T-cell (primary cell): ENCODE measurements at places on chromosomes 4 and X.
A peak's percentile ranks its signal among the peaks of the same experiment; 100 is the strongest.

- peaks cover 2% of the 10 kb centered on the region for H3K4me1 ChIP-seq
- H3K36me3 ChIP-seq = no peaks in the 10 kb centered on the region
- no peak overlapping the region for H3K27ac ChIP-seq
- H3K4me3 ChIP-seq = no peak overlapping the region
- no peaks in the 10 kb centered on the region for H3K27me3 ChIP-seq
Observed at GRCh38 chr4:65021149-65021548, 611.9 kb upstream of the TECRL start.

GRCh38 chr4:150009533-150009932 is 68.7 kb upstream of the DCLK2 start:
- no peaks in the 10 kb centered on the region for H3K27me3 ChIP-seq
- H3K27ac ChIP-seq = no peak overlapping the region
- H3K4me1 ChIP-seq = no peaks in the 10 kb centered on the region
- no peaks in the 10 kb centered on the region for H3K36me3 ChIP-seq
- H3K4me3 ChIP-seq = no peak overlapping the region
- DNase-seq = no peak

GRCh38 chrX:151384807-151385206 is 12.2 kb upstream of the VMA21 start:
- DNase-seq = no peak
- H3K36me3 ChIP-seq = no peaks in the 10 kb centered on the region
- no peak overlapping the region for H3K27ac ChIP-seq
- H3K4me1 ChIP-seq = no peaks in the 10 kb centered on the region

DNA sequence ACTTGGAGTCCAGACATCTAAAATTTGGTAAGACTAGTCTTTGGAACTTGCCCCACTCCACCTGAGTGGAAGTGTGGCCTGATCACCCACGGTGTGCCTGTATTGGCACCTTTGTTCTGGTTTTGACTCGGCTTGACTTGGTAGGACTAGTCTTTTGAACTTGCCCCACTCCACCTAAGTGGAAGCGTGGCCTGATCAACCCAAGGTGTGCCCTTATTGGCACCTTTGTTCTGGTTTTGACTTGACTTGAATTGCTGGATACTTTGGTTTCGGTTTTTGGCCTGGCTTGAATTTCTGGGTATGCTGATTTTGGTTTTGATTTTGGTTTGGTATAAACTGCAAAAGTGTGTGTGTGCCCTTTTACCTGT is 44.7 kb upstream of the UGT2B7 start:
- H3K4me3 ChIP-seq = no peak overlapping the region
- no peak overlapping the region for H3K27ac ChIP-seq
- H3K36me3 ChIP-seq = no peaks in the 10 kb centered on the region
- H3K27me3 ChIP-seq = no peaks in the 10 kb centered on the region
- DNase-seq = no peak

DNA sequence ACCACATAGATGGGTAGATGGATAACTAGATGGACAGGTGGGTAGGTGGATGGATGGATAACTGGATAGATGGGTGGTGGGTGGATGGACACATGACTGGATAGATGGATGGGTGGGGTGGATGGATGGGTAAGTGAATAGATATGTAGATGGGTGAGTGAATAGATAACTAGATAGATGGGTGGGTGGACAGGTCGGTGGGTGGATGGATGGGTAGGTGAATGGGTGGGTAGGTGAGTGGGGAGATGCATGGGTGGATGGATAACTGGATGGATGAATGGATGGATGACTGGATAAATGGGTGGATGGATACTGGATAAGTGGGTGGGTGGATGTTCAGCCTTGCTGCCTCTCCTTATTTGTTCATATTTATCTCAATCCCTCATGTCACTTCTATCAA is 52.1 kb upstream of the MTNR1A start:
- H3K4me3 ChIP-seq = no peak overlapping the region
- DNase-seq = no peak
- H3K4me1 ChIP-seq = no peaks in the 10 kb centered on the region
- no peaks in the 10 kb centered on the region for H3K36me3 ChIP-seq
- H3K27me3 ChIP-seq = no peaks in the 10 kb centered on the region
- no peak overlapping the region for H3K27ac ChIP-seq

DNA sequence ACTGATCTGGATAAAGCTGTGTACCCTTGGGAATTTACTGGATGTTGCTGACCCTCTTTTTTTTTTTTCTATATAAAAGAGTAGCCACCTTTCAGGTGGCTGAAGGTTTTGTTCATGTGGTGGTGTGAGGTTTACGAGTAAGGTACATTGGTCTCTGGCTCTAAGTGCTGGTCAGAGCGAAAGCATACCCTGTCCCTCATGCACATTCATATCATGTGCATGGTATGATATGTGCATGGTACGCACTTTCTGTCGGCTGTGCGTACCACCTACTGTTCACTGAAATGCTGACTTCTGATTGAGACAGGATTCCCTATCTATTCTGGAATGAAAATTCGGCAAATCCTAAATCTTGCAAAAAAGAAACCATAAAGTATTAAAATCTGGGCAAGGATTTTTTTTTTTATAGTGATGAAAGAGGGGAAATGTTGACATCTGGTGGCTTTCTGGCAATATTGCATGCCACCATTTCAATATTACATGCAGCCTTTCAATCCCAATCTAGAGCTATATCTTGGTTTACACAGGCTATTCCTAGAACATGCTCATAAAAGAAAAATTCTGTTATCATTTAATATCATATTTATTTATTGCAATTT is 32.8 kb downstream of the FAM149A start:
- no peaks in the 10 kb centered on the region for H3K4me1 ChIP-seq
- H3K4me3 ChIP-seq = no peak overlapping the region
- H3K36me3 ChIP-seq = no peaks in the 10 kb centered on the region
- DNase-seq = no peak
- no peak overlapping the region for H3K27ac ChIP-seq

DNA sequence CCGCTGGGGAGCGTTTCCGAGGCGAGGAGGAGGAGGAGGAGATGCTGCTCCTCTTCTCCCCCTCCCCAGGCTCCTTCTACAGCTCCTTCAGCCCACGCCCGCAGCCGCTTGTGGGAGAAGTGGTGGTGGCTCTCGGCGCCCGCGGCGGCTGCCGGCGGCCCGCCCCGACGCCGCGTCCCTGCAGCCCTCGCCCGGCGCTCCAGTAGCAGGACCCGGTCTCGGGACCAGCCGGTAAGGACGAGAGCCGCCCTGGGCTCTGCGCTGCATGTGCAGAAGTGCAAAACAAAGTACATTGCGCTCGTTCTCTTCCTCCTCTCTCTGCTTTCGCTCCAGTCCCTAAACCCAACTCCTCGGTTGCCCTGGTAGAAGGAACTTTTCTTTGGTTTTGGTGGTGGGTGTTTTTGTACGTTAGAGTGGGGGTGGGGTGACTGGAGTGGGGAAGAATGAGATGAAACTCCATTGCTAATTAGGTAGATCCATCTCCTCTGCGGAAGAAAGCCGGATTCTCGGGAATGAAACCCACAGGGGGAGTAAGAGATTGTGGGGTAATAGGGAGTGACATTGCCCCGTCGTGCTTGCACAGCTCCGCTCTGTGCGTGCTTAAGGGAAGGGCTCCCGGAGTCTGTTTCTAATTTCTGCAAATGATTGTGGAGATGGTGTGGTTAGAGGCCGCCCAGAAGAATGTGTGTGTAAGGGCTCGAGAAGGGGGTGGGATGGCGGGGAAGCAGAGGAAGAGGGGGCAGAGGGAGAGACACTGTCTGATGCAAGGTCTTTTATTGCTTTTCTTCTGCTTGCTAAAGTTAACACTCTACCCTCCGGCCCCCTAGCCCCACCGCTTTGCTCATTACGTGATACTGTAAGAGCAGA is 677 bp downstream of the PTPN13 start:
- no peak for DNase-seq
- H3K27me3 ChIP-seq = peaks cover 20% of the 10 kb centered on the region
- no peak overlapping the region for H3K27ac ChIP-seq

DNA sequence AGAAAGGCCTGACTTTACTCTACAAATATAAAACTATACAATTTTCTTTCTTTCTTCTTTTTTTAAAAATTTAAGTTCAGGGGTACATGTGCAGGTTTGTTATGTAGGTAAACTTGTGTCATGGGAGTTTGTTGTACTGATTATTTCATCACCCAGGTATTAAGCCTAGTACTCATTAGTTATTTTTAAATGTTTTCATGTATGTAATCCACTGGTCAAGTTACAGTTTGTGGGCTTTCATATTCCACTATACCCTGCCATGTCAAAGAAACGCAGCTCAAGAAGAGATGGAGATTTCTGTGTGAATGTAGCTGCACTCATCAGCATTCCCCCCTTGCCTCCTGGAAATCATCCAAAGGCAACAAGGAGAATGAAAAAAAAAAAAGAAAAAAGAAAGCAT is 31.2 kb upstream of the SPRY1 start:
- no peaks in the 10 kb centered on the region for H3K4me1 ChIP-seq
- no peaks in the 10 kb centered on the region for H3K27me3 ChIP-seq

GRCh38 chrX:118968031-118968430 is 6.4 kb upstream of the LONRF3 start:
- peaks cover 5% of the 10 kb centered on the region for H3K27me3 ChIP-seq
- no peaks in the 10 kb centered on the region for H3K36me3 ChIP-seq
- no peak for DNase-seq
- no peak overlapping the region for H3K27ac ChIP-seq
- no peak overlapping the region for H3K4me3 ChIP-seq
- H3K4me1 ChIP-seq = peaks cover under 1% of the 10 kb centered on the region

GRCh38 chrX:41588271-41588670 is 100.5 kb upstream of the GPR34 start:
- no peak overlapping the region for H3K4me3 ChIP-seq
- no peaks in the 10 kb centered on the region for H3K36me3 ChIP-seq
- H3K27ac ChIP-seq = no peak overlapping the region
- no peak for DNase-seq
- no peaks in the 10 kb centered on the region for H3K4me1 ChIP-seq

- no peak overlapping the region for H3K4me3 ChIP-seq
- H3K36me3 ChIP-seq = no peaks in the 10 kb centered on the region
- no peak overlapping the region for H3K27ac ChIP-seq
- H3K4me1 ChIP-seq = no peaks in the 10 kb centered on the region
Observed at GRCh38 chrX:84258708-84259107, 70.7 kb upstream of the RPS6KA6 start.

GRCh38 chr4:169799260-169799659 is 41.5 kb upstream of the HPF1 start:
- no peaks in the 10 kb centered on the region for H3K4me1 ChIP-seq
- no peaks in the 10 kb centered on the region for H3K27me3 ChIP-seq
- H3K36me3 ChIP-seq = no peaks in the 10 kb centered on the region
- no peak overlapping the region for H3K27ac ChIP-seq
- DNase-seq = no peak

GRCh38 chr4:48991357-48991756 is 5.3 kb downstream of the CWH43 start:
- no peak overlapping the region for H3K27ac ChIP-seq
- DNase-seq = no peak
- H3K4me1 ChIP-seq = no peaks in the 10 kb centered on the region
- no peaks in the 10 kb centered on the region for H3K36me3 ChIP-seq
- H3K4me3 ChIP-seq = no peak overlapping the region
- peaks cover 8% of the 10 kb centered on the region for H3K27me3 ChIP-seq

DNA sequence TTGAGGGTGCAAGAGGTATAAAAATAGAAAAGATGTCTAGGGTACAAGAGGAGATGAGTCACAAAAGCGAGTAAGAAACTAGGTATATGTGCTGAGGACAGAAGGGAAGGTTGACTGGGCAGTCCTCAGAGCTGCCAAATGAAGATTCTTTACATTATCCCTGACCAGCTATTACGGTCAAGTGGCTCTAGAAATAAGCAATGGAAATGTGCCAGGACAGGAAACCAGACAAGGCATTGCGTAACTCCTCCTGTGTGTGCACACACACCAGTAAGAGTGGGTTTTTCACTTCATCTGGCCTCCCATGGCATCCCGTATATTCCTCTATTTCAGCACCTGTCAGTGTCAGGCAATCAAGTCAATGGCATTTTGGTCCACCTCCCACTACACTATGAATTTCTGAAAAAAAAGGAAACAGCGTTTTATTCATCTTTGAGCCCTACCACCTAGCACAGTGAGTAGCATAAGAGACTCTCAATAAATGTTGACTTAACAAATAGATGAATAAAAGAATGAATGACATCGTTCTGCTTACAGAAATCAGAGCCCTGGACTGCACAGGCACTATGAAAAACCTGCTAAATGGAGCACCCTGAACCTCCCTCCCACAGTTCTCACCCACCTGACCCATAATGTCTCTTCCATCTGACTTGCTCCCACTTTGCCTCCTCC is 62.6 kb upstream of the KLF3 start:
- H3K4me1 ChIP-seq = peaks cover 8% of the 10 kb centered on the region
- no peak overlapping the region for H3K4me3 ChIP-seq
- no peaks in the 10 kb centered on the region for H3K36me3 ChIP-seq
- no peaks in the 10 kb centered on the region for H3K27me3 ChIP-seq
- H3K27ac ChIP-seq = no peak overlapping the region
- no peak for DNase-seq

DNA sequence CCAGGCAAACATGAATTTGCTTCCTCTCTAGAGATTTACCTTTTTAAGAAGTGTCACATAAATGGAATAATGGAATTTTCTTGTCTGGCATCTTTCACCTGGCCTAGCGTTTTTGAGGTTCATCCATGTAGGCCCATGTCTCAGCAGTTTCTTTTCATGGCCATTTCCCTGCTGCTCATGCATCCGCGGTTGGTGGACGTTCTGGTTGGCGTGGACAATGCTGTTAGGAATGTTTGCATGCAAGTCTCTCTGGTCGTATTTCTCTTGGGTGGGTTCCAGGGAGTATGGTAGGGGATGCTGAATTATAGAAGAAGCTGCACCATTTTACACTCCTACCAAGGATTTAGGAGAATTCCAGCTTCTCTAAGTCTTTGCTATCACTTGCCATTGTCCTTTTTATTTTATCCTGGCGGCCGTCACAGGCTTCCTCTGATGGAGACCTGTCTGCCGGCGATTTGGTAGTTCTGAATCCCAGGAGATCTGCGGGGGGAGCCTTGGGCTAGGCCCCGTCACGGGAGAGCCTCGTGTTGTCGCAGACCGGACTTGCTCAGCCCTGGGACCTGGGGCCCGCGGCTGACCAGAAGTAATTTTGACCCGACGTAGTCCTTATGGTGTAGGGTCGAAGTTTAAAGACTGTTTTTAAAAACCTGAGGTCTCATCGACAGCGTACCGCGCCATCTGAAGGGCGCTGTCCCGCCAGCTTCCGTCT is 56.9 kb upstream of the TADA2B start:
- peaks cover 19% of the 10 kb centered on the region for H3K4me1 ChIP-seq
- H3K4me3 ChIP-seq = peak overlapping the region; percentile 66
- peak overlapping the region; percentile 83 for H3K27ac ChIP-seq

GRCh38 chr4:151035911-151036310 is 20.8 kb upstream of the LRBA start:
- no peaks in the 10 kb centered on the region for H3K27me3 ChIP-seq
- no peaks in the 10 kb centered on the region for H3K36me3 ChIP-seq
- H3K27ac ChIP-seq = no peak overlapping the region
- no peak overlapping the region for H3K4me3 ChIP-seq

DNA sequence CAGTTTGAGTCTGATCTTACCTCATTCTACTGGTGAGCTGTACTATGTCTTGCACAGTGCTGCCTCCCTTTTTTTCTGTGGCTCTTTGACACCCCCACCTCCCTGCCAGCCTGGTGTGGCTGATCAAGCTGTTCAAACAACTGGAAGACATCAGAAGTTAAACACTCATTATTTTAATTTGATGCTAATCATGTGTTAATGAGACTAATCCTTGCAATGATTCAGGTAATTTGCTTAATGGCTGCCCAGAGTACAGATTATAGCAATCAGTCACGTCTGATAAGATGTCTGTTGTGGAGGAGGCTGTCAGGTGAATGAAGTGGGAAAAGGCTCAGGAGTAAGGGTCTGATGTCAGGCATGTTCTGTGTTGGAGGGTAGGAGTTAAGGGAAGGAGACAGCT is 87.4 kb upstream of the GK2 start:
- H3K4me3 ChIP-seq = no peak overlapping the region
- no peaks in the 10 kb centered on the region for H3K27me3 ChIP-seq
- no peak for DNase-seq
- no peak overlapping the region for H3K27ac ChIP-seq
- H3K4me1 ChIP-seq = no peaks in the 10 kb centered on the region
- H3K36me3 ChIP-seq = no peaks in the 10 kb centered on the region
